NCI-H187 treated with DMSO at 0.1 percent for 48 hours (cell line): ENCODE measurements at places on chromosomes 4 and X.

DNA sequence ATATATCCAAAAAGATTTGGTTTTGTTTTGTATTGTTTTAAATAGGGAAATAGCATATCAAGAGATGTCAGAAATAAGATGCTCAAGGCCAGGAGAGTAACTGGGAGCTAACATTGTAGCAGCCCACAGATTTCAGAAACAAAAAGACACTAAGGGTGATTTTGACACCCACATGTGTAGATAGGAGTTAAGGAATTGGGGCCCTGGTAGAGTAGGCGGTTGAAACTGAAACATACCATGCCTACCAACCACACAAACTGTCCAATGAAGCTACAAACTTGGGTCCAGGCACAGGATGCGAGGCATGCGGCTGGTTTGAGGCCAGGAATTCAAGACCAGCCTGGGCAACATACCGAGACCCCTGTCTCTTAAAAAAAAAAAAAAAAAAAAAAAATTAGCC, 6.3 kb upstream of the HSPA4L start:
- no peak for DNase-seq

DNA sequence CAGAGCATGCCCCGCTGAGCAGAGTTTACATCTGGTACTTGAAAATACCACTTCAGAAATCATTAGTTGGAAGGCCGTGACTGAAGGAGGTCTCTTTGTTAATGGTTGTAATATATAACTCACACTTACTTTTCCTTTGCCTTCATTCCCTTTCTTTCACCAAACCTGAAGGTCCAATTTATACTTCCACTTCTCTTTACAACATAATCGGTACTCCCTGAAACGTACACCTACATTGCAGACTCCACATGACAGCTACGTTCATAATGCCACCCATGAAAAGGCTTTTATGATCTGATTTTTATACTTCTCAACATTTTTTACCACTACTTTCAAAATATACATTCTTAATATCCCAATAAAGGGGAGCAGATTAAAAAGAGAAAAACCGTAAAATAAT, 298.7 kb downstream of the C4orf33 start:
- no peak for DNase-seq

GRCh38 chr4:140003876-140004548, 150.0 kb downstream of the MAML3 start:
- DNase-seq, result no peak

DNA sequence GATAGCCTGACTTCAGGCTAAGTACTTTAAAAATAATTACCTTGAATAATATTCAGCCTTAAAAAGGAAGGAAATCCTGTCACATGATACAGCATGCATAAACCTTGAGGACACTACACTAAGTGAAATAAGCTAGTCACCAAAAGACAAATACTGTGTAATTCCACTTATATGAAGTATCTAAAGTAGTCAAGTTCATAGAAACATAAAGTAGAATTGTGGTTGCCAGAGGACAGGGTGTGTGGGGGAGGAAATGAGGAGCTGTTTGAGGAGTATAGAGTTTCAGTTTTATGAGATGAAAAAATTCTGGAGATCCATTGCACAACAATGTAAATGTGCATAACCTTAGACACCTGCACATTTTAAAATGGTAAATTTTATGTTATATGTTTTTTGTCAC, 5.6 kb upstream of the STPG2 start:
- no peak for DNase-seq

- DNase-seq, result no peak
Measured at GRCh38 chr4:1210971-1211370, 38.0 kb downstream of the CTBP1 start.

- peak; percentile 71 for DNase-seq
Measured at GRCh38 chr4:73662709-73663546, 42.7 kb upstream of the RASSF6 start.

GRCh38 chr4:30362436-30362835, 357.7 kb upstream of the PCDH7 start:
- no peak for DNase-seq
